T-helper 2 cell treated with Interferon-gamma antibody and Interleukin-4, amounts not matched to agents 100 ng/mL and 5 ng/mL, for 36 hours (primary cell): ENCODE measurements at places on chromosomes 2 and 18. TPM values are rescaled to one million over a fixed set of nuclear protein-coding genes. Genes with fewer than 3 reads are reported as not detected.

The DOCK10 gene
- 199 and 205 TPM in 2 replicates for total RNA-seq

The CDH7 gene
- not detected in 2 replicates for total RNA-seq

The EFEMP1 gene
- not detected in 2 replicates for total RNA-seq

The RNU2-63P gene
- 22.6 and 24.3 TPM in 2 replicates for total RNA-seq

The CIB4 gene
- not detected in 2 replicates for total RNA-seq

The ANKRD23 gene
- total RNA-seq: 13.4 and 15.0 TPM in 2 replicates

The FOXD4L1 gene
- 0.34 and 0.50 TPM in 2 replicates for total RNA-seq

The CD302 gene
- total RNA-seq: 0.27 and 0.34 TPM in 2 replicates

The HMSD gene
- 1.2 and 3.3 TPM in 2 replicates for total RNA-seq

The CIDEA gene
- total RNA-seq: not detected in 2 replicates

The C1GALT1C1L gene
- 0.14 and 0.25 TPM in 2 replicates for total RNA-seq

The SMAD7 gene
- 17.7 and 19.0 TPM in 2 replicates for total RNA-seq

The CD207 gene
- not detected in 2 replicates for total RNA-seq

The EMILIN1 gene
- total RNA-seq: 1.1 and 1.5 TPM in 2 replicates

The ANO7 gene
- total RNA-seq: 0.32 and 0.52 TPM in 2 replicates

The MSGN1 gene
- total RNA-seq: not detected in 2 replicates

The BIN1 gene
- 118 and 120 TPM in 2 replicates for total RNA-seq

The REG3A gene
- not detected in 2 replicates for total RNA-seq

The CFAP221 gene
- not detected in 2 replicates for total RNA-seq

The CNDP1 gene
- total RNA-seq: 0.25 TPM in 1 of 2 replicates, not detected in the other

The SEPTIN2 gene
- 202 and 204 TPM in 2 replicates for total RNA-seq

The NAT8 gene
- not detected in 2 replicates for total RNA-seq

The NBAS gene
- 34.1 and 36.0 TPM in 2 replicates for total RNA-seq

The SERPINB4 gene
- not detected in 2 replicates for total RNA-seq

The BBS5 gene
- 1.5 and 1.8 TPM in 2 replicates for total RNA-seq

The C1QL2 gene
- not detected in 2 replicates for total RNA-seq

The MC4R gene
- not detected in 2 replicates for total RNA-seq

The LRRC30 gene
- not detected in 2 replicates for total RNA-seq

The MRO gene
- total RNA-seq: not detected in 2 replicates

The ST6GAL2 gene
- total RNA-seq: not detected in 2 replicates

The GDF7 gene
- total RNA-seq: 0.02 TPM in 1 of 2 replicates, not detected in the other

The CHRNA1 gene
- total RNA-seq: not detected in 2 replicates

The SIX3 gene
- total RNA-seq: 0.14 and 0.18 TPM in 2 replicates
